Activated CD4-positive, alpha-beta T cell treated with anti-CD3 and anti-CD28 coated beads, Interleukin-2, amount 10 ng/mL, durations not matched to agents 24 days and 14 days (primary cell): ENCODE measurements at places on chromosomes 4 and X. TPM values are rescaled to one million over a fixed set of nuclear protein-coding genes. Genes with fewer than 3 reads are reported as not detected.

DNA sequence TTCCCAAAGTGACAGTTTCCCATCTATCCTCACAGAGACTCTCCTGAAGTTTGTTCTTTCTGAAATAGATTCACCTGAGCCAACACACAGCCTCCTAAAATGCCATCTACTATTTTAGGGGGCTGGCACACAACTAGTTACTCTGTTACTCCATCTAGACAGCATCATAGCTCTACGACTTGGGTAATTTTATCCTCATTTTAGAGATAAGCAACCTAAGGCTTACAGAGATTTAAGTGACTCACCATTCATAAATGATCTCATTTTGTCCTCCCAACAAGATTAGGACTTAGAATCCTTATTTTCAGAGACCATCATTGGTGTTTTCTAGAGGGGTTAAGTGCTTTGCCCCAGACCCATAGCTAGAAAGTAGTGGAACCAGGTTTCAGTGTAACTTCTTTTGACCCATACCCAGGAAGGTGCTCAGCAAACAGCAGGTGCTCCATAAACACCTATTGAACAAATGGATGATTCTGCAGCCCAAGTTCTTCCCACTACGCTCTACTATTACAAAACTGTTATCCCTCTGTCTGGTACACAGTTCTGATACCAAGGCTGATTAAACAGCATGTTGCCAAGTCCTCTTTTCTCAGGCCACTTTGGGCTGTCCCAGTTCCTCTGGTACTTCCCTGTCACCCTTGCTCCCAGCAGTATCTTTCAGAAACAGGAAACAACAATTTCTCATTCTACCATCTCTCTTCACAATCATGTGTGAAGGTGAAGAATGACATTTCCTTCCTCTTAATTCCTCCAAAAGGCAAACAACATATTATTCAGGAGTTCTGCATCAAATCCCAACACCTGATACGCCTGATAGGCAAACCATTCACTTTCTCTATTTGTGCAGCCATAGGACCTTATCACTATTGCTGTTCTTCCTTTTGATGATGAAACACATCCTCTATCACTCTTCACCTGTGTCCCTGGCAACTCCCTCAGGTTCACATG, 304.7 kb upstream of the TAPT1 start:
- H3K27ac ChIP-seq, result no peak overlapping the region
- H3K36me3 ChIP-seq, result no peaks in the 10 kb centered on the region
- DNase-seq, result no peak
- H3K27me3 ChIP-seq, result no peaks in the 10 kb centered on the region
- no peaks in the 10 kb centered on the region for H3K4me1 ChIP-seq

Gene BCORL1
- 8.0 and 9.2 TPM in 2 replicates for total RNA-seq

DNA sequence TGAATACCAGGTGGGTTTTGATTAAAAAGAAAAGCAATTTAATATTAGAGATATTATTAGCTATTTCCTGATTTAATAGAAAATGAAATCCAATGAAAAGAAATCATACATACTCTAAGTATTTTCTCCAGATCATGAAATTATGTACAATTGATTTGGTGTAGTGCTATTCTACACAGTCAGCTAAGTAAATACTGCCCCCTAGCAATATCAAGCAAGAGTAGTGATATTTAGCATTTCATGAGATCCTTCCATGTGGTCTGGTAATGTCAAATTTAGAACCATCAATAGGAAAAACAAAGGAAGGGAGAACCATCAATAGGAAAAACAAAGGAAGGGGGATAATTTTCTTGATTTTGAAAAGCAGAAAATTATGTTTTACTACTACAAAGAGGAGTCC, 114.6 kb downstream of the TBCK start:
- no peaks in the 10 kb centered on the region for H3K27me3 ChIP-seq
- no peak for DNase-seq
- no peaks in the 10 kb centered on the region for H3K36me3 ChIP-seq
- H3K27ac ChIP-seq, result no peak overlapping the region
- no peak overlapping the region for H3K4me3 ChIP-seq

DNA sequence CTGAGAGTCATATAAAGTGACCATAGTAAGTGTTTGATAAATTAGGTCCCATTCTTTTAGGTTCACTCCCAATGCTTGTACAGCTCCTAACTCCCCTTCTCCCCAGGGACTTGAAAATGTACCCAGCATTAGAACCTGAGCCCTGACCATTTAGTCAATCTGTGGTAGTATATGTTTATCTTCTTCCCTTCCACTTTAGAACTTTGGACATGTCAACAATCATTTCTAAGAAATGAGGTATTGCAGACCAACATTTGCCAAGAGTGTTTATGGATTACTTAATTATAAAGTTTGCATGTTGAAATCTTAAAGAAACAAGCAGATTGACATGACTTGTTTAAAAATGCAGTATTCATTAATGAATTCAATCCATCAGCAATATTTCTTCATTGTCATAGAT, 26.0 kb downstream of the AFM start:
- H3K36me3 ChIP-seq, result no peaks in the 10 kb centered on the region
- no peaks in the 10 kb centered on the region for H3K4me1 ChIP-seq
- no peak for DNase-seq
- no peaks in the 10 kb centered on the region for H3K27me3 ChIP-seq

- no peaks in the 10 kb centered on the region for H3K36me3 ChIP-seq
- H3K4me3 ChIP-seq, result no peak overlapping the region
- no peak overlapping the region for H3K27ac ChIP-seq
- DNase-seq, result no peak
Measured at GRCh38 chr4:47120783-47121182, 89.4 kb downstream of the GABRB1 start.

GRCh38 chr4:174828845-174829701, at the start of gene GLRA3:
TSS of gene GLRA3 (minus strand) at chr4:174829247. CDS start at chr4:174828811, 436 bp downstream.
- H3K4me1 ChIP-seq, result peaks cover 5% of the 10 kb centered on the region
- H3K4me3 ChIP-seq, result peak within 1 kb of the TSS; percentile 12
- H3K27me3 ChIP-seq, result peaks cover 7% of the 10 kb centered on the region
- no peaks in the 10 kb centered on the region for H3K36me3 ChIP-seq
- peak; percentile 66 for DNase-seq
- H3K27ac ChIP-seq, result no peak within 1 kb of the TSS

GRCh38 chrX:68304602-68305001, 128.7 kb downstream of the OPHN1 start:
- H3K36me3 ChIP-seq, result no peaks in the 10 kb centered on the region
- no peak overlapping the region for H3K4me3 ChIP-seq
- H3K27me3 ChIP-seq, result no peaks in the 10 kb centered on the region
- no peaks in the 10 kb centered on the region for H3K4me1 ChIP-seq
- no peak overlapping the region for H3K27ac ChIP-seq

Gene PIR
- 3.1 and 4.2 TPM in 2 replicates for total RNA-seq

DNA sequence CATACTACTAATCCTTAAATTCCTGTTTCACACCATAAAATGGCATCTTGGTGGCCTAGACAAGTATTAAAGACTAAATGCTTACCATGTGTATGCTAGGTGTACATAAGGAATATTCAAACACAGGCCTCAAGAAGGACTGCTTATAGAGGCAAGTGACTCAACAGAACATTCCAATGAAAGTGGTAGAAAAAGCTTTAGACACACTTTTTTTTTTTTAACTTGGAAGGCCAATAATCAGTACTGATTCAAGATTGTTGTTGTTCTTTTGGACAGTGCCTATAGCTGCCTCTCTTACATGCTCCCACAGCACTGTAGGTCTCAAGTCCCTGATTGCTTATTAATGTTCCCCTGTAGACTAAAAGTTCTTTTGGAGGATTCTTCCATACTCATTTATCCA, 77.6 kb downstream of the FBXL5 start:
- no peak overlapping the region for H3K4me3 ChIP-seq
- H3K4me1 ChIP-seq, result no peaks in the 10 kb centered on the region
- H3K36me3 ChIP-seq, result no peaks in the 10 kb centered on the region
- no peak overlapping the region for H3K27ac ChIP-seq
- no peaks in the 10 kb centered on the region for H3K27me3 ChIP-seq

- no peak overlapping the region for H3K27ac ChIP-seq
- no peak overlapping the region for H3K4me3 ChIP-seq
- H3K36me3 ChIP-seq, result no peaks in the 10 kb centered on the region
- H3K27me3 ChIP-seq, result no peaks in the 10 kb centered on the region
Measured at GRCh38 chr4:189385098-189385497, 555.6 kb upstream of the FRG1 start.

GRCh38 chrX:55710701-55711100, 6.8 kb upstream of the RRAGB start:
- H3K4me1 ChIP-seq, result peaks cover under 1% of the 10 kb centered on the region
- no peaks in the 10 kb centered on the region for H3K36me3 ChIP-seq
- no peak for DNase-seq
- no peak overlapping the region for H3K27ac ChIP-seq
- no peaks in the 10 kb centered on the region for H3K27me3 ChIP-seq
- H3K4me3 ChIP-seq, result no peak overlapping the region

DNA sequence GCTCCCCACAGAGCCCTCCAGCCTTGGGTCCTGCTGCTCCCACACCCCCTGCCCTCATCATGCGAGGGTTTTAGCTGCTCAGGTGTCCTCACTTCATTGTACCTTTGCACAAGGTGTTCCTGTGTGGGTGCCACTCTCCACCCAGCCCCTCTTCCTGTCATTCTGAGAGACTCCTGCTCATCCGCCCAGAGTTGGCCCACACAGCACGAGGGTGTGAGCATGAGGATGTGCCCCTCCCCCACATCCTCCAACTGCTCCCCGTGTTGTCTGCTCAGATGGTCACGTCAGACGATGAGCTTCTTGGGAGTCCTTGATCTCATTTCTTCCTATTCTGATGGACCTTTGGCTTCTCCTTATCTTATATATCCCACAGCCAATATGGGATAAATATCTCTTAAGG, 53.2 kb downstream of the HTT-AS start:
- H3K4me3 ChIP-seq, result no peak overlapping the region
- no peak overlapping the region for H3K27ac ChIP-seq
- H3K4me1 ChIP-seq, result no peaks in the 10 kb centered on the region
- H3K27me3 ChIP-seq, result peaks cover 10% of the 10 kb centered on the region
- H3K36me3 ChIP-seq, result no peaks in the 10 kb centered on the region
- DNase-seq, result no peak

DNA sequence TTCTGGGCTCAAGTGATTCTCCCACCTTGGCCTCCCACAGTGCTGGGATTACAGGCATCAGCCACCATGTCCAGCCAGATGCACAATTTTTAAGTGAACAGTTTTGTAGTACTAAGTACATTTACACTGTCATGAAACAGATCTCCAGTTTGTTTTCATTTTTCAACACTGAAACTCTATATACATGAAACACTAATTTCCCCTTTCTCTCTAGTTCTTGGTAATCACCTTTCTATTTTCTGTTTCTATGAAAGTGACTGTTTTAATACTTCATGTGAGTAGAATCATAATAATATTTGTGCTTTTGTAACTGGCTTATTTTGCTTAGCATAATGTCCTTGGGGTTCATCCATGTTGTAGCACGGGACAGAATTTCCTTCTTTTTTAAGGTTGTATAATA, 237.4 kb downstream of the CAMK2D start:
- DNase-seq, result no peak
- no peak overlapping the region for H3K4me3 ChIP-seq
- peaks cover 12% of the 10 kb centered on the region for H3K4me1 ChIP-seq
- H3K36me3 ChIP-seq, result peaks cover 59% of the 10 kb centered on the region
- H3K27ac ChIP-seq, result peak overlapping the region; percentile 48

GRCh38 chrX:44843753-44844152, at the start of gene DUSP21:
TSS of gene DUSP21 (plus strand) at chrX:44844021. CDS start at chrX:44844133, 112 bp downstream.
- no peak for DNase-seq
- H3K4me3 ChIP-seq, result no peak within 1 kb of the TSS
- H3K4me1 ChIP-seq, result no peaks in the 10 kb centered on the region
- no peaks in the 10 kb centered on the region for H3K36me3 ChIP-seq

DNA sequence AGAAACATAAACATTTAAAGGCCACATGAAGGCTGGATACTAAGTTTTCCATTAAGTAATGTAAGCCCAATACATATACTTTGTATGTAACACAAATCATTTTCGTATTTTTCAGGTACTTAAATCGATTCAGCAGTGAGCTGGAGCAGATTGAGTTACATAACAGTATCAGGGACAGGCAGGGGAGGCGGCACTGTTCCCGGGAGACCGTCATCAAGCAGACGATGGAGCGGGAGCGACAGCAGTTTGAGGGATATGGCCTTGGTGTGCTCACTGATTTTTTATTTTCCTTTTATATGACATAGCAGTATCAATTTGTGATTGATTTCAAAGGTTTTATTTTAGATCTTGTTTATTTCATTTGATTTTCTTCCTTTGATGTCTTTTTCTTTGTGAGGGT, 20.7 kb downstream of the TMA16 start:
- H3K27me3 ChIP-seq, result no peaks in the 10 kb centered on the region
- H3K4me1 ChIP-seq, result peaks cover 6% of the 10 kb centered on the region
- H3K4me3 ChIP-seq, result no peak overlapping the region
- H3K36me3 ChIP-seq, result peaks cover 60% of the 10 kb centered on the region
- no peak for DNase-seq

DNA sequence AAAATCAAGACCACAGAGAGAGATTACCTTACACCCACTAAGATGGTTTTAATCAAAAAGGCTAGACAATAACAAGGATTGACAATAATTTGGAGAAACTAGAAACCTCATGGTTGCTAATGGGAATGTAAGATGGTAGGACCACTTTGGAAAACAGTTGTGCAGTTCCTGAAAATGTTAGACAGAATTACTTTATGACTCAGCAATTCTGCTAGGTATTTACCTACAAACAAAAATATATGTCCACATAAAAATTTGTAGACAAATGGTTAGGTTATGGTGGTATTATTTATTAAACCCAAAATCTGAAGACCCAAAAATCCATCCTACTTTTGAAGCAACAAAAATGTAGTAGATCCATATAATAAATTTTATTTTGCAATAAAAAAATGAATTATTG, 1027.0 kb upstream of the ADGRL3 start:
- no peaks in the 10 kb centered on the region for H3K36me3 ChIP-seq
- DNase-seq, result no peak
- H3K27me3 ChIP-seq, result no peaks in the 10 kb centered on the region
- no peak overlapping the region for H3K4me3 ChIP-seq
- H3K4me1 ChIP-seq, result no peaks in the 10 kb centered on the region
- H3K27ac ChIP-seq, result no peak overlapping the region

GRCh38 chr4:23388699-23389395, 501.0 kb downstream of the PPARGC1A start:
- no peak overlapping the region for H3K4me3 ChIP-seq
- H3K36me3 ChIP-seq, result no peaks in the 10 kb centered on the region
- no peaks in the 10 kb centered on the region for H3K27me3 ChIP-seq
- DNase-seq, result no peak

DNA sequence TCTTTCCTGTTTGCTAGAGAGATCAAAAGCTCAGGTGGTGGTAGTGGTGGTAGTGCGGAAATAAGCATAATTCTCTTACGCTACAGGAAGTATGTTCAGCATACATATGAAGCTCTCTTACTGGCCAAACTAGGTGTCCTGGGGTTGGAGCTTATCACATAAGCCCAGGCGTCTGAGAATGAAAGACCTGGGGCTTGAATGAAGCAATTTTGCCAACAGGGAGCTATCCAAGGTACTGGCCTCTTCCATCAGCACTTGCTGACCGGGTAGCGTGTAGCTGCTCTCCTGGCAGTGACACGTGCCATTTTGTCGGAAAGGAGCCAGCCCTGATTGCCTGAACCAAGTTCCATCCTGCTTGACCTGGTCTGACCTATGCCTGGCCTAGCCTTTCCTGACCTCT, 65.9 kb upstream of the HPF1 start:
- H3K27ac ChIP-seq, result no peak overlapping the region
- H3K4me1 ChIP-seq, result no peaks in the 10 kb centered on the region
- no peak overlapping the region for H3K4me3 ChIP-seq
- peak; percentile 73 for DNase-seq
- H3K36me3 ChIP-seq, result no peaks in the 10 kb centered on the region
